ENCODE measurements at places on chromosomes 2 and 18.
A peak's percentile ranks its signal among the peaks of the same experiment; 100 is the strongest.

- peak; percentile 55 for DNase-seq
These were observed 158.2 kb downstream of the MGAT5 start for GRCh38 chr2:134411828-134412638.

GRCh38 chr2:207531032-207531952, 1.5 kb downstream of the CREB1 start:
- peak; percentile 14 for DNase-seq

- DNase-seq: no peak
These were observed 24.5 kb downstream of the CYP27A1 start for GRCh38 chr2:218806346-218806978.

DNA sequence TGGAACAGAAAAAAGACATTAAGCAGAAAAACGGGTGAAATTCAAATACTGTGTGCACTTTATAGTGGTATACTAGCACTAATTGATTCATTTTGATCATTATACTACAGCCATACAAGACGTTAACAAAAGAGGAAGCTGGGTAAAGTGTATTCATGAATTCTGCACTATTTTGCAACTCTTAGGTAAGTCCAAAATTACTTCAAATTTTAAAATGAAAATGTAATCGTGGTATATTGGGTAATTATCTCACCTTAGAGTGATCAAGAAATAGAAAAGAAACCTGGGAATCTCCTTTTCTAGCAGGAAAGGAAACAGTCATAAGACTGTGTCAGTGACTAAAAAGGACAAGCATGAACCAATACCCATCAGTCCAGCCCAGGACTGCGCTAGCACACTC, 5.4 kb downstream of the TGFBRAP1 start:
- DNase-seq: no peak

DNA sequence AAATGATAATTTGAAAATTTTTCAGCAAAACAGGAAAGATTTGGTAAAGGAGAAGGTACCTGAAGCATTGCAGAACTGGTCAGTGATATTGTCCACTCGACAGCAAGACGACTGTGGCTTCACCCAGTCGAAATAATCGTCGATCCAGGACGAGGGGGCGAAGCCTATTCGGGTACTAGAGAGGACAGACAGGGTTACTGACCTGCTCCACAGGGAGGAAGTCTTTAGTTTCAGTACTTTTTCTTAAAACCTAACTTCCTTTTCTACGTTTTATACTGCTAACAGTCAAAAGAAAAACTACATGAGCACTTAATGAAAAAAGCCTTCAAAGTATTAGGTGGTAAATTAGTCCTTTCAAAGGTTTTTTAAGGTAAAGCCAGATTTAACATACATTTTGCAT, 36.0 kb downstream of the RMC1 start:
- no peak for DNase-seq

DNA sequence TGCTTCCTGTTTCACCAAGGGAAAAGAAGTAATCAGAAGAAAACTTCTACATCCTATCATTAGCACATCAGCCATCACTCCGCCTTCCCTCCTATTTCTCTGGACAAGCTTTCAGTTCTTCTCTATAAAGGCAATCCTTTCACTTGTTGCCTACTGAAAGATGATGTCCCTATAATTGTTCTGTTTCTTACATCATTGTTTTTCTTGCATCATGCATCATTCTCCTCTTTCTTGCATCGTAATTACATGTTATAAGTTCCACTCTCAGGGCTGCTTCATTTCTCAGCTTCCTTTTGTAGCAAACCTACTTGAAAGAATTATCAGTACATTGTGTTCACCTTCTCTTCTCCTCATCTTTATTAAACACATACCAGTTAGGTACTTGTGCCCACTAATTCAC, 7.2 kb downstream of the SLC30A6 start:
- no peak for DNase-seq

- DNase-seq: no peak
These were observed 3.9 kb upstream of the DCTN1 start for GRCh38 chr2:74384051-74384450.

- DNase-seq: no peak
These were observed 19.1 kb downstream of the SLC40A1 start for GRCh38 chr2:189561371-189562038.

- no peak for DNase-seq
These were observed 11.8 kb upstream of the TTLL4 start for GRCh38 chr2:218698885-218699284.

Data from RPMI8226 (cell line).